ENCODE measurements at places on chromosomes 12 and 14.

- DNase-seq, result no peak
These were observed 5.2 kb downstream of the SMARCD1 start for GRCh38 chr12:50090391-50090790.

DNA sequence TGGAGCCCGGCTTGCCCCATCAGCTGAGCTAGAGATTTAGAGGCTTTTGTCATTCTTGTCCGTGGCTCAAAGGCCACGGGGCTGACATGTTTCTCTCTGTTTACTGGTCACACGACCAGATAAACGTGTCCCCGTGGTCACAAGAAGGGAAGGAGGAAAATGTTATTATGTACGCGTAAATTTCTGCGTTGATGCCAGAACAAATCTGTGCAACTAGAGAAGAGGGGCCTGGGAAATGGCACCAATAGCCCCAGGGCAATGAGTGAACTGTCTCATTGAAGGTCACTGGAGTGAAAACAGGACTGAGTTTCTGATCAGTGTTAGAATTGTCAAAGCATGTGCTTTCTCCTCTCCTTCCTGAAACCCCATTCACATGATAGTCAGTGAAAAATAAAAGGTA is 25.3 kb downstream of the OAS2 start:
- no peak for DNase-seq

GRCh38 chr12:117300174-117300573 is 61.3 kb downstream of the NOS1 start:
- DNase-seq, result no peak

- DNase-seq, result no peak
These were observed 24.4 kb upstream of the E2F7 start for GRCh38 chr12:77089686-77090220.

- no peak for DNase-seq
These were observed 170.5 kb downstream of the PIK3C2G start for GRCh38 chr12:18431771-18432170.

DNA sequence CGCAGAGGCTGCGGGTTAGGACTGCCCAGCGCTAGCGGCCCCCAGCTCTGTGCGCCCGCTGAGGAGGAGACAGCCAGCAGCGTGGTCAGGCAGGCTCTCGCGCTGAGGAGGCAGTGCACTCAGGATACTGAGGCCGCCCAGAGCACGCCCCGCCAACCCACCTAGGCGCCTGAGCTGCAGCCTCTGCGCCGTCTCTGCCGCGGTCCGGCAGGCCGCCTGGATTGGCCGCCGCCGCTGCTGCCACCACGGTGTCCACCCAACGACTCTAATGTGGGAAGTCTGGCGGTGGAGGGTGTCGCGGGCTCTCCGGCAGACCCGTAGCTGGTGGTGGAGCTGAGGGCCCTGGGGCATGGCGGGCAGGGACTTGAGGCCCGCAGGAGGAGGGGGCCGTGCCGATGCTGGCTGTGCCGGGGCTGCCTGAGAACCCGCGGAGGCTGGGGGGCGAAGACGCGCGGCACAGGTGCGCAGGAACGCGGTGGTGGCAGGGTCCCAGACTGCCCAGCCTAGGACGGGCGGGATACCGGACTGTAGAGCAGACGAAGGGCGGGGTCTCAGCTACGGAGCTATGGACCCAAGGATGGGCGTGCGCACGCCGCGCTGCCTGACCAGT is 69.9 kb downstream of the ASCL4 start:
- no peak for DNase-seq

DNA sequence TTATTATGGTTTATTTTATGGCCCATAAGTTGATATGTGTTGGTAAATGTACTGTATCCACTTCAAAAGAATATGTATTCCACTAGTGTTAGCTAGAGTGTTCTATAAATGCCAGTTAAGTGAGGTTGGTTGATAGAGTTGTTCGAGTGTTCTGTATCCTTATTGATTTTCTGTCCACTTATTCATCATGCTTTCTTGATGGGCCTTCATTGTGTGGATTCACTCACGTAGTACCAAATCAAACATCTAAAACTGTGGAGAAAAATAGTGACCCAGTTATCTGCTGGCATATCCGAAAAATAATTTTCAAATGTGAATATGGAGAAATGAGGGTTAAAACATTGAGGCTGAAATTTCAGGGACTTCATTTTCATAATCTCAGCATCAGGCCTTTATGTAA is 230.4 kb downstream of the TRHDE start:
- DNase-seq, result no peak

DNA sequence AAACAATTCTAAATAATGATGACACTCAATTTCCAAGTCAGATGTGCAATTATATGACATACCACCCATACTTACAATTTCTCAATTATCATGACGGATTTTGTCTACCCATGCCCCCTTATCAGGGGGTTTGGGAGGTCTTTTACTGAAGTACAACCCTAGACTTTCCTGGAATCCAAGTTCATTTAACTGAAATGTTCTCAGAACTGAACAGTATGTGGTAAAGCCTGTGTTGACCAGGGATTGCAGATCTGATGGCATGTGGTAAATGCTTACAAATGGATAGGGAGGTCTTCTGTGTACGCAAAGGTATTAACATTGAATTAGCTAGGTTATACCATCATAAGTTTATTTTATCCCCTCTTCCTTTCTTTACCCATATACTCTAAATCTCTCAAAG is 281.8 kb downstream of the CEP128 start:
- no peak for DNase-seq

Data from epithelial cell of proximal tubule (primary cell).